ENCODE measurements at places on chromosomes 11 and 22.

GRCh38 chr11:6142936-6143335, 27.2 kb downstream of the OR52B2 start:
- no peak for DNase-seq

DNA sequence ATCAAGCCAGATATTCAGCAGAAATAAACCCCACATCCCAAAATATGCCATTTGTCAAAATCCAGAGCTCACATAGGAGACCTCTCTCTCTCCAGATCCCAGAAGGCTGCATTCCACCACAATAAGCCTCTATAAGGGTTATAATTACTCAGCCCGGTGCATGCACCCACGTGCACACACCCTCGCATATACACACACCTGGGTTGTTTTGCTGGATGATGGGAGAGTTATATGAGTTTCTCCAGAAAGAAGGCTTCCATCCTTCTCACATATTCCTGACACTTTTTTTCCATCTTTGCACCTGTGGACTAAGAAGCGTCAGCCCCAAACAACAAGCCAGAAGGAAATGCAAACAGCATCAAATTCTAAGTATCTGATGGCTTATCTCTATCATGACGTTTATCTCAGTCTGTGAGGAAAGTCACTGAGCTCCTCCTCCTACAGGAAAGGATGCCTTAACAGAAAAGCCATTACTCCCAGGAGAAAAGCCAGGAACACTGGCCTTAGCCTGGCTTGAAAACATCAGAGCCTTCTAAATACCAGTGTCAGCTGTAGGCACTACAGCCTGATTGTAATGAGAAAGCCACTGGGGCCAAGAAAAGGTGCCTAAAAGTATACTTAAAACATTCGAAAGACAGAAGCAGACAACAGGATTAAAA, 253.2 kb downstream of the LARGE1 start:
- DNase-seq, result no peak

- no peak for DNase-seq
These were observed 31.7 kb downstream of the POLR3H start for GRCh38 chr22:41512421-41513194.

DNA sequence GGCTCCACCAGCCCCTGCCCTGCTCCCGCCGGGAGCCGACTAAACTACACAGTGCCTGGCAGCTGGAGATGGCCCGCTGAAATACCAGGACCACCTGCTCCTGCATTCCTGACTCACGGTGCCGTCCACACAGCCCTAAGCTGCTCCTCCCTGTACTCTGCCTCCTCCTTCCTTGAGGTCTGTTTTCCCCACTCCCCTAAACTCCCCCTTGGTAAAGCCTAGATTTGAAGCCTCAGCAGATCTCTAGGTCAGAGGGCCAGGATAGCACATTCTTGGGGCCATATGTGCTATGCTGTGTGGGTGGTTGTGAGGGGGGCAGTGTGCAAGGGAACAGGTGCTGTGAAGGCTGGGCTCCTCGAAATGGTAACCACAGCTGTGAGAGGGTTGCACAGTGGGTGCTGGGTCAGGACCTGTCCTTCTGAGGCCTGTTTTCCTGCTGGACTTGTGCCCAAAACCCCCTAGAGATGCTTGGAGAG, 9.7 kb downstream of the LRFN4 start:
- no peak for DNase-seq

- DNase-seq, result no peak
These were observed 15.9 kb downstream of the PRG3 start for GRCh38 chr11:57364851-57365660.

GRCh38 chr11:43833657-43834073, 47.0 kb upstream of the ALKBH3 start:
- DNase-seq, result no peak

GRCh38 chr11:110529043-110529442, 99.3 kb downstream of the FDX1 start:
- DNase-seq, result no peak

GRCh38 chr11:96306600-96306932, 36.4 kb downstream of the MAML2 start:
- no peak for DNase-seq

DNA sequence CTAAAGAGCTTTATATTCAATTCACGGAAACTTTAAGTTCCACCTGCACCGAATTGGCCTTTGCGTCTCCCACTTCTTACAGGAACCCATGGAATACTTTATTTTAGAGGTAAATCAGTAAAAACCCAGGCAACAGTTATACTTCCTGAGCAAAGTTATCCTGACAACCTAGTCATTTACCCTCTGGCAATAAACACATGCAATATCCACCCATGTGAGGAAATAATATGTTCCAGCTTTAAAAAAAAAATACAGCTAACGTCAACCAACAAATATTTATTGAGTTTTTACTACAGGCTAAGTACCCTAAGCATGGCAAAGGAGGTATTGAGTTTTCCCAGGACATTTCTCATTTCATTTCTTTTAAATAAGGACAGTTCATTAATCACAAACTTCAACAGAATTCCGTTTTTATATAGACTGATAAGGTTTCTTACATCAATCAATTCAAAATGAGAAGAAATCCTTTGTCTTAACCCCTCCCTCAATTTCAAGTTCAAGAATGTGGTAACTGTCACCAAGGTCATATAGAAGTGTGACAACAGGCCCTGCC, 38.3 kb upstream of the CCDC34 start:
- no peak for DNase-seq

DNA sequence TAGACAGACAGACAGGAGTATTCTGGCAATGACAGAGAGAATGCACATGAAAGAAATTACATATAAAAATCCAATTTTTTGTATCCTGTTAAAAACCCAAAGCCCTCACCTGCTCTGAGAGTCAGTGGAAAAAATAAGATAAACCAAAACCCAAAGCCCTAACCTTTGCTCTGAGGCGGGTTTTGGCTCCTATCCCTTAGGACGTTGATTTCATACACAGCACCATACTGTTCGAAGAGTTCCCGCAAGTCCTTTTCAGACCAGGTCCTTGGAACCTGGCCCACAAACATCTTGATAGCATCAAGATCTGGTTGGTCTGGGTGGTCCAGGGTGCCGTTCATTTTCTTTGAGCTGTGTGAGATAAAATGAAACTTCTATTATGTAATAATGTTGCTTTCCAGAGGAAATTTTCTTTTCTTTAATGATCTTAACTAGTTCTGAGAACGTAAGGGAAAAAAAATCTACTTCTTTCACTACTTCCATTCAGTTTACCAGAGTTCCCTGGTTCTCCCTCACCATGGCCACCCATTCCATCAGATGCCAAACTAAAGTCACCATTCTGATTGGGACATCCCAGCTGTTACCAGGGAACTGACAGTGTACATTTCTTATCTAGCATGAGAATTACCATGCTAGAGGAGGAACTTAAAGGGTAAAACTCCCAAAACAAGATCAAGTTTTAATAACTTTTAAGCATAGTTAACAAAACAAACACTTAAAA, 39.9 kb upstream of the RAPSN start:
- DNase-seq, result no peak

GRCh38 chr22:39522567-39523300, 2.4 kb downstream of the ATF4 start:
- DNase-seq, result no peak

DNA sequence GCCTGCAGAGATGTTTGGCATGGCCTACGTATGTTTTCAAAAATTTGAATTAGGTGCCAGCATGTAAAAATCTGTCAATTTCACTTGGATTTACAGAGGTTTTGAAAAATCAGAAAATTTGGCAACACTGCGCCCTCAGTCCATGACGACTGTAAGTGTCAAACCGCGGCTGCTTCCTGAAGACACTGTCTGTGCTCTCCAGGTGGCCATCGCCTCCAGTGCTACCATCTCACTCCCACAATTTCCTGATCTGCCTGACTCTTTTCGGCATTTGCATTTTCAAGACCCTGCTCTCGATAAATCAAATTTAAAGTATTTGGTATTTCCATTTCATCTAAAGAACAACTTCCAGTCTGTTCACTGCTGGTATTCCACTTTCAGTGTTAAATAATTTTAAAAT, 34.6 kb downstream of the VSIG10L2 start:
- no peak for DNase-seq

DNA sequence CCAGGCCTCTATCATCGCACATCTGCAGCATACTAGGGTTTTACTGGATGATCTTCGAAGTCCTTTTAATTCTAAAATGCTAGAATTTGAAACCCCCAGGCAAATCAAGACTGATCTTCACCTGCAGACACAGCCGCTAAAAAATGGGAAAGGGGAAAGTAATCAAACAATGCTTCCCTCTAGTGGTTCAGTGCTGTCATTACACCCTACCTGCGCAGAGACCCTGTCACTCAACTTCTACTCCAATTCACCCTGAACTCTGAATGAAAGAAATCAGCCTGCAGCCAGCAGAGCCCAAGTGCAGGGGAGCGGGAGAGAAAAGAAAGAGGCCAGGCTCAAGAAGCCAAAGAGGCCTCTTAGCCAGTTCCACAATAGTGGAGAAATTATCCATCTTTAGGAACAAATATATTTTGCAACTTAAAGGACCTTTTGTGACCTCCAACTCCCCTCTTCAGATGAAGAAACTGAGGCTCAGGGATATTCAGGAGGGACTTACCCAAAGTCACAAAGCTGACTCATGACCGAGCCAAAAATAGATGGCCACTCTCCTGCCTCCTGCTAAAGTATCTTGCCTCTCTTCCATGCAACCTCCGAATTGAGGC, 33.0 kb downstream of the SERGEF start:
- peak; percentile 45 for DNase-seq

- no peak for DNase-seq
These were observed 6.2 kb downstream of the PTPN5 start for GRCh38 chr11:18785411-18785810.

GRCh38 chr22:46579751-46580449, 40.3 kb upstream of the GRAMD4 start:
- DNase-seq, result no peak

- peak; percentile 19 for DNase-seq
These were observed 525 bp downstream of the BIK start for GRCh38 chr22:43110927-43111623.

GRCh38 chr11:98260983-98261382, 759.8 kb upstream of the CNTN5 start:
- no peak for DNase-seq

DNA sequence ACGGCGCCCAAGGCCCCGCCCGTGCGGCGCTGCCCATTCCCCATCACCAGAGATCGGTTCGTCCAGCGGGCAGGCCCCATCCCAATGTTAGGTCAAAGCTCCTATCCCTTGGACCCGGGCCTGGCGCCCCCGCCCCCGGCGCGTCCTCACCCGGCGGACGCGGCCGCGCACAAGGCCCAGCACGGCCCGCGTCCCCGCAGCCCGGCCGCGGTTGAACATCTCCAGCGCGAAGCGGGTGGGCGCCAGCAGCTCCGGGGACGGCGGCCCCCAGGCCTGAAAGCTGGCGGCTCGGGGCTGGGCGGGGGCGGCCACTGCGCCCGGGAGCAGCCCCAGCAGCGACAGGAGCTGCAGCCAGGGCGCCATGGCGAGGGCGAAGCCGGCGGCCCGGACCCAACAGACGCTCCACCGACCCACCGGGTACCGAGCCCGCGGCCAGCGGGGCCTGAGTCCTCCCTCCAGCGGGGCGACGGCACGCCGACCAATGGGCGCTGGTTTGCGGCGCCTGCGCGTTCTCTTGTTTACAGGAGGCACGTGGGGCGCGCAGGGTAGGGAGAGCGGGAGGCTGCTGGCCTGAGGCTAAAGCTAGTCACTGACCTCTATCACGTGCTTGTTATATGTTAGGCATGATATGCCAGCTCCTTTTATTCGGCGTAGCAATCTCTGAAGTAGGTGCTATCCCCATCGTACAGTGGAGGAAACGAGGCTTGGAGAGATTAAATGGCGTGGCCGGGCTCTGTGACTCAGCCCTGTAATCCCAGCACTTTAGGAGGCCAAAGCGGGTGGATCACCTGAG, at the start of gene CTSF:
Gene CTSF, minus strand, starts transcription at position 483 of the 793 bp plus-strand sequence. Its CDS starts 120 bp downstream, at position 363.
- peak; percentile 70 for DNase-seq

GRCh38 chr11:79466411-79466810, 25.6 kb upstream of the TENM4 start:
- no peak for DNase-seq

- no peak for DNase-seq
These were observed 15.8 kb downstream of the DGKZ start for GRCh38 chr11:46363031-46363407.

GRCh38 chr11:45917623-45918330, at the start of gene PEX16:
Gene PEX16, minus strand, starts transcription at chr11:45917877. Its CDS starts 66 bp downstream, at chr11:45917811.
- DNase-seq, result peak; percentile 87

DNA sequence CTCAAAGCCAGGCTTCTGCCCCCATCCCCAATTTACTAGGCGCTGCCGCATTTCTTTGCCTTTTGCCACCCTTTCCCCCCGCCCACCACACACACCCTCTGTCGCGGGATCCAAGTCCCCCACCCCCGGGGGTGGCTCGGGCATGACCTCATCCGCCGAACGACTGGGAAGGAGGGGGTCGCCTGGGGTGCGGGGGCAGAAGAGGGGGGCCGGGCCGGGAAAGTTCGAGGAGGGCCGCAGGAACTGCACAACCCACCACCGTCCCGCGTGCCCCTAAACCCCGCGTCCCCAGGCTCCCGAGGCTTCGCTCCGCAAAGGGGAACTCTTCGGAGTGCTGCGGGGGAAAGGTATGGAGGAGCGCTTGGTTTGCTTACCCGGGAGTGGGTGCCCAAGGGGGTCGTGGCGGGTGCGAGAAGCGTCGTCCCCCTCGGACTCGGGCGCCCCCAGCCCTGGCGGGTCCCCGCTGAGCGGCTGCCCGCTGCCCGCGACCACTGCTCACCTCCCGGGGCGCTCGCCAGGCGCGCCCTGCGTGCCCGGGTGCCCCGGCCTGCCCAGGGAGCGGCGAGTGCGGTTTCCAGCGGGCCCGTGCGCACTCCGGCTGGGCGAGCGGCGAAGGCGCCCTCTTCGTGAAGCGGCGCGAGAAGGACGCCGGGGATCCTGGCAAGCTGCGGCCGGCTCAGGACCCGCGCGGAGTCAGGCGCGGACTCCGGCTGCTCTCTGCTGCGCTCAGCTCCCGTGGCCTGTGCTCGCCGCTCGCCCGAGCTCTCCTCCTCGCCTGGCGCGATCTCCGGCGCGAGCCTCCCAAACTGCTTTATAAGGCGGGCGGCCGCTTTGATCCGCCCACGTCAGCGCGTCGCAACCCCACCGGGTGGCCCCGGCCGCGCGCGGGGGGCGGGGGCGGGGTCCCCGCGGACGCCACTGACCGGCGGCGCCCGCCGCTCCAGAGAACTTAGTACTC, 4.0 kb upstream of the WNT11 start:
- DNase-seq, result peak; percentile 76

- no peak for DNase-seq
These were observed 12.4 kb upstream of the TOP3B start for GRCh38 chr22:21994881-21995444.

- DNase-seq, result no peak
These were observed 3.0 kb downstream of the GSTT4 start for GRCh38 chr22:24002272-24002671.

GRCh38 chr11:47186700-47187695, 764 bp upstream of the PACSIN3 start:
- peak; percentile 62 for DNase-seq

DNA sequence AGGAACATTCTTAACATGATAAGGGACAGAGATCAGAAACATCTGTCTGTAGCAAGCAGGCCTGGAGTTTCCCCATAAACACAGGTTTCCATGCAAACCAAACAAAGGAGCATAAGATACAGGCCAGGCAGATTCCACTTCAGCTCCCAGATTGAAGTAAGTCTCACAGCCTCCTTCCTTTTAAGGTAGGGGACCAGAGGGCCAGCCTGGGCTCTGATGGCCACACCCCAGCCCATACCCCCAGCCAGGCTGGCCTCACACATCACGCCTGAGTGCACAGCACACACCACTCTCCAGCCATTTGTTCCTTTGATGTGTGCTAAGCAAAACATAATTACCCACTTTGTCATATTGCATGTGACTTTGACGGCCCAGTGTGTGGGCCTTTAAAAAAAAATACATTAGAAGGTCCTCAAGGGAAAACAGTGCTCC, 518.7 kb downstream of the NTM start:
- DNase-seq, result no peak

Measured in hematopoietic multipotent progenitor cell (in vitro differentiated cells).